ENCODE measurements at places on chromosomes 3 and 15. TPM values are rescaled to one million over a fixed set of nuclear protein-coding genes. Genes with fewer than 3 reads are reported as not detected.

DNA sequence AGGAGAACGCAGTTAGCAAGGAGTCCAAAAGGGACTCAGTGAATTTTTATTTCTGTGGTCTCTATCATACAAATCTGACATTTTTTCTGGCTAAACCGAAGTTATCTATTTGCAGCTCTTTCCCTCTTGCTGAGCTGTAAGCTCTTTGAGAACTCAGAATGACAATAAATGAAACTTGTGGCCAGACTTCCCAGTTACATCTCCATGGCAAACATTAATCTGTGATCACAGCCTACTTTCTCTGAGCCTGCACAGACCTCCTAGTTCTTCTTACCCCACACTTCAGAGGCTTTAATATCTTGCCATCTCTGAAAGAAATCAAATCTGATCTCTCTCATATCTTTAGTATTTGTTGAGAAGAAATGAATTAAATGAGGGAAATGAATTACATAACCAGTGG, 58.0 kb downstream of the PLD1 start:
- H3K36me3 ChIP-seq: no peaks in the 10 kb centered on the region
- DNase-seq: no peak
- no peaks in the 10 kb centered on the region for H3K27me3 ChIP-seq
- no peak overlapping the region for H3K27ac ChIP-seq
- H3K4me1 ChIP-seq: peaks cover 30% of the 10 kb centered on the region

- no peaks in the 10 kb centered on the region for H3K27me3 ChIP-seq
- DNase-seq: no peak
- no peaks in the 10 kb centered on the region for H3K4me1 ChIP-seq
- H3K36me3 ChIP-seq: no peaks in the 10 kb centered on the region
These were observed 56.8 kb upstream of the ICE2 start for GRCh38 chr15:60535743-60536142.

DNA sequence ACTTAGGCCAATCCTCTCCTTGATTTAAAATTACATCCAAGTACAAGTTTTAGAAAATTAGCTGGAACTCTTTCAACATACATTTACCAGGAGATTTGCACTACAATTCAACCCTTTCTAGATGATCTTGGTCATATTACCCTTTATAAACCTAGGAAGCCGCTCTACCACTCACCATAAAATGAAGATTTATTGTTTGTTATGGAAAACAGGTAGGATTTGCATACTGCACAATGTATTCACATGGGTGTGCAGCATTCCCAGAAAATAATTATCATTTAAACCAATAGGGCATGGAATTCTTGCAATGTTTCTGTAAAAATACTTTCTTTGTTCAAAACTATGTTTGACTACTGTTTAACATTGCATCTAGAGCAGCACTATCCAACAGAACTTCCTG, 18.4 kb upstream of the RETNLB start:
- no peak for DNase-seq
- H3K27ac ChIP-seq: no peak overlapping the region
- no peak overlapping the region for H3K4me3 ChIP-seq
- H3K27me3 ChIP-seq: no peaks in the 10 kb centered on the region
- no peaks in the 10 kb centered on the region for H3K4me1 ChIP-seq
- H3K36me3 ChIP-seq: no peaks in the 10 kb centered on the region

- DNase-seq: no peak
- no peaks in the 10 kb centered on the region for H3K27me3 ChIP-seq
- no peak overlapping the region for H3K4me3 ChIP-seq
- no peak overlapping the region for H3K27ac ChIP-seq
These were observed 42.3 kb downstream of the DNAH1 start for GRCh38 chr3:52358362-52358940.

The A4GNT gene
- total RNA-seq: 0.67 TPM
